ENCODE measurements at places on chromosomes 16 and 17.

GRCh38 chr16:64532691-64533090 lies 589.2 kb downstream of the CDH11 start:
- DNase-seq = no peak

- no peak for DNase-seq
Measured at GRCh38 chr16:12406158-12406557, 397.5 kb downstream of the CPPED1 start.

DNA sequence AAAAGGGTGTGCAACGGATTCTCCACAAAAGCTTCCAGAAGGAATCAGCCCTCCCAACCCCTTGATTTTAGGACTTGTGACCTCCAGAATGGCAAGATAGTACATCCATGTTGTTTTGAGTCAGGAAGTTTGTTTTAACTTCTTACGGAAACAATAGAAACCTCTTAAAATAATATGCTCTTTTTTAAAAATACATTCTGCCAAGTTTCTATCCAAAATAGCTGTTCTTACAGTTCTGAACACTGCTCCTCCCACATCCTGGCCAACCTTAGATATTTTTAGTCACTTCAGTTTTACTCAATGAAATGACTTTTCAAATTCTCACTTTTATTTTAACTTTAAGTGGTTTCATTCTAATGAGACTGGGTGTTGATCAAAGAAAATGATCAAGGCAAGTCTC lies 156.4 kb downstream of the ZNF18 start:
- DNase-seq = no peak

DNA sequence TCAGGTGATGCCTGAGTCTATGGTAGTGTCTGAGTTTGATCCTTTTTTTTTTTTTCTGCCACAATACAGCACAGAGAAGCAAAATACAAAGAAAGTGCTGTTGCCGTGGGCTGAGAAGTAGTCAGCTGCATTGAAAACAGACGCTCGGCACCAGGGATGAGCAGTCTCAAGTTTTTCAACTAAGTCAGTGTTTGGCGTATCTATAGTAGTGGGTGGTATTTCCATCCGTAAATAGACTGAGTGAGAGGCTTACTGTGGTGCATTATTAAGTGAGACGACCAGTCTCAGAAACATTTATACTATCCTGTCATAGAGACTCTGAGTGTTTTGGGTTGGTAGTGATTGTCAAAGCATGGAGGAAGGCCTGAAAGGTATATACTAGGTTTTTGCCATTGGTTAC lies 221.3 kb downstream of the SNX29 start:
- DNase-seq = no peak

DNA sequence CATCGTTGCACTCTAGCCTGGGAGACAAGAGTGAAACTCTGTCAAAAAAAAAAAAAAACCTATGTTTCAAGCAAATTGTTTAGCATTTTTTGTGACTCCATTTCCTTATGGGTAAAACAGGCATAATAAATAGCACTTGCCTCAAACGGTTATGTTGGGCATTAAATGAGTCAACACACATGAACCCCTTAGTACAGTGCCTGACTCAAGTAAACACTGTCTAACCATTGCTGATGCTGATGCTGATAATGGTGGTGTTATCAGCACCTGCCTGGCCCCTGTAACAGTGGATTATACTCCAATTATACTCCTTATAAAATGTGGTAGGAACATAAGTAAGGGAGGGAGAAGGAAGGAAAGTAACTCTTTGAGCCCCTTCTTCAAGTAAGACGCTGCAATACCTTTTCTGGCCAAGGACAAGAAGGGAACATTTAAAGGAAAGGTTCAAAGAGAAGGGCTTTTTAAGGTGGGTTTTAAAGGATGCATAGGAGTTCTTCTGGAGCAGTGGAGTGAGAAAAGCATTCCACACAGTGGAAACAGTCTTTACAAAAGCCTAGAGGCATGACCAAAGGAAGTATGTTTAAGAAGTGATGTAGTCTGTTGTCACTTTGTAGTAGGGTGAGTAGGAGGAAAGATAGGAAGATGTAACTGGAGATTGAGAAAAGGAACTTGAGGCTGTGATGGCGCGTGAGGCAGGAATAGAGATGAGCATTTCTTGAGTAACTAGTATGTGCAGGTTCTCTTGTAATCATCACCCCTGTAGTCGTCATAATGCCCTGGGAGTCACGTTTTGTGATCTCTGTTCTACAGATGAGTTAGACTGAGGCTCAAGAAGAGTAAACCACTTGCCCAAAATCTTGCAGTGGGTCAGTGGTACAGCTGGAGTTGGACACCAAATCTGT lies 4.3 kb downstream of the SCNN1B start:
- no peak for DNase-seq

DNA sequence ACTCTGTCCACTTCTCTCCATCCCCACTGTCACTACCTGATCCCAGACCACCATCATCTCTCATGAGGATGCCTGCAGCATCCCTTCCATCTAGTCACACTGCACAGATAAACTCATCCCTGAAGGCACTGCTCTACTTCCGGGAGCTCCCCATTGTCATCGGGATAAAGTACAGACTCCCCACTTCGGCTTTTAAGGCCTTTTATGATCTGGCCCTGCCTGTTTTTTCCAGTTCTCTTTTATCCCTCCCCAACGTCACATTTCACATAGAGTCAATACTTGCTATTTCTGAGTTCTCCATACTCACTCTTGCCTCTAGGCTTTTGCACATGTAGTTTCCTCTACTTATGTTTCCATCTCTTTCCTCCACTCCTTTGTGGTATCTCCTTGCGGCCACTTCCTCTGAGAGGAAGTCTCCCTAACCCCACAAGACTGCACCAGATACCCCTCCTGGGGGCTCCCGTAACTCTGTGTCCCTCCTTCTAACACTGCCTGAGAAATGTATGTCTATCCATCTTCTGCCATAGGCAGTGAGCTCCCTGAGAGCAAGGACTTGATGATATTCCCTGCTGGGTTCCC lies 66.9 kb downstream of the COPRS start:
- DNase-seq = no peak
